Heart left ventricle (tissue), 16 donors: ENCODE measurements at places on chromosomes 12 and 14. TPM values are rescaled to one million over a fixed set of nuclear protein-coding genes. Genes with fewer than 3 reads are reported as not detected.

GRCh38 chr12:25992026-25992782, 33.7 kb downstream of the RASSF8 start:
- no peak for DNase-seq

DNA sequence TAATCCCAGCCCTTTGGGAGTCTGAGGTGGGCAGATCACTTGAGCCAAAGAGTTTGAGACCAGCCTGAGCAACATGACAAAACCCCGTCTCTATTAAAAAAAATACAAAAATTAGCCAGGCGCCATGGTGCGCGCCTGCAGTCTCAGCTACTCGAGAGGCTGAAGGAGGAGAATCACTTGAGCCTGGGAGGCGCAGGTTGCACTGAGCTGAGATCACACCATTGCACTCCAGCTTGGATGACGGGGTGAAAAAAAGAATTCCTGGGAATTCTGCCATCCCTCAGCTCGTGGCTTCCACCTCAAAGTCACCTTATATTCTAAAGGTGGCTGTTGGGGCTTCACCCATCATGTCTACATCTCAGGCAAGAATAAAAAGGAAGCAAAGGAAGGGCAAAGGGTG, 12.9 kb downstream of the BCL2L14 start:
- no peak for DNase-seq

- DNase-seq: no peak
Observed at GRCh38 chr14:101737414-101738339, 23.8 kb upstream of the PPP2R5C start.

GRCh38 chr14:103398427-103399195, 13.4 kb downstream of the MARK3 start:
- DNase-seq: no peak

FOXJ2 gene
- 25.2 TPM for total RNA-seq

SERPINA3 gene
- 54.0 TPM for total RNA-seq

DNA sequence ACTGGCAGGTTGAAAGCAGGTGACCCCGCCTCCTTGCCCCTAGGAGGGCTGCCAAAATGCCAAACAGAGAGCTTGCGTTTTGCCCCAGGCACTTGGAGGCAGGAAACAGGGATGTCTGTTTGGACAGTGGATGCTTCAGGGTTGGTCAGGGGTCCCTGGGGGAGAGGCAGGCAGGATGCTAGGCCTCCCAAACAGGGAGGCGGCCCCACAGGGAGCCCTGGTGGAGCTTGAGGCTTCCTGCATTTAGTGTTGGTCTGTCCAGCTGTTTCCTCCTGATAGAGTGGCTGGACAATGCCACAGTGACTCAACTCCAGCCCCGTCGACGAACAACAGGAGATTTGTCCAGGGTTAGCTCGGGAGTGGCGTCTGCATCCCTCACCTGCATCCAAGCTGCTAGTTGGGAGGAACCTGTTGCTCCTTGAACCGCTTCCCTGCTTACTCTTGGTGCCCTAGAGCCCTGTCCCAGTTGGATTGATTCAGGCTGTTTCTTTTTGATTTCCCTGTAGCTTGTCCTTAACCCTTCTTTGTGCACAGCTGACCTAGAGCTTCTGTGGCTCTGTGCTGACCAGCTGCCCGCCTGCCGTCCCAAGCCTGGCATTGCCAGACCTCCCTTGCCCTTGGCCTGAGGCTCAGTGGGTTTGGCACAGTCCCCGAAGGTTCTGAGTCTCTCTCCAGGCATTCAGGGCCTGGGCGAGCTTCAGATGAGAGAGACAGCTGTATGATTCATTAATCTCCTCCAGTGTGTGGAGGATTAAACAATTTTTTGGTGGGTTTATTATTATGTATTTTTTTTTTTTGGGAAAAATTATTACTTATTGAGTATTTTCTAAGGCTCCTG, 45.9 kb downstream of the TSPAN9 start:
- peak; percentile 78 for DNase-seq

- DNase-seq: no peak
Observed at GRCh38 chr12:75779891-75780496, 251.6 kb downstream of the PHLDA1 start.

- DNase-seq: no peak
Observed at GRCh38 chr12:109926488-109927210, 26.6 kb downstream of the TCHP start.

- DNase-seq: peak; percentile 48
Observed at GRCh38 chr12:2336409-2336829, 283.6 kb downstream of the CACNA1C start.

DNA sequence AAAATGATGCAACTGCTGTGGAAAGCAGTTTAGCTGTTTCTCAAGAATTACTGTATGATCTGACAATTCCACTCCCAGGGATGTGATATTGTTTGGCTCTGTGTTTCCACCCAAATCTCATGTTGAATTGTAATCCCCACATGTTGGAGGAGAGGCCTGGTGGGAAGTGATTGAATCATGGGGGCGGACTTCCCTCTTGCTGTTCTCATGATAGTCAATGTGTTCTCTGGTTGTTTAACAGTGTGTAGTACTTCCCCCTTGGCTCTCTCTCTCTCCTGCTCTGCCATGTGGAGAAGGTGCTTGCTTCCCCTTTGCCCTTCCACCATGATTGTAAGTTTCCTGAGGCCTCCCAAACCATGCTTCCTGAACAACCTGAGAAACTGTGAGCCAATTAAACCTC, 93.4 kb upstream of the CPM start:
- DNase-seq: no peak

DNA sequence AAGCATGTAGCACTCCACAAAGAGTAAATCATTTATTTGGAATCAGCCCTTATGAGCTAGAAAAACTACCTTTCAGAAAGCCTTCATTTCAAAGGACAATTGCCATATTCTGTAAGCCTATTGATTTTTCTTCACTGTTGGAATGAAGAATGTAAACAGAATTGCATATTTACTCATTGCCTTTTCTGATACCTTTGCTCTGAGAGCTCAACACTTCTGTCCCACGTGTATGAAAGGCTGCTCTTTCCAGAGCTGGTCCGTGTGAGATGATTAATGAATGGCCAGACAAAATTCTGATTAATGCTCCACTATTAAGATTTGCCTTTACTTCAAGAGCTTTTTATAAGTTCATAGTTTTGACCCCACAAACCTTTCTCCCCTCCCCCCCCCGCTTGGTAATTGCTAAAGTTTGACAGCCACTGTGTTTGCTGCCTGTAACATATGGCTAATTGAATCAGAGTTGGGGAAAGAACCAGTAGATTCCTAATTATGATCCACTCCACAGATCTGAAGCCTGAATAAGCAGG, 63.0 kb upstream of the PLEKHA5 start:
- DNase-seq: no peak

DNA sequence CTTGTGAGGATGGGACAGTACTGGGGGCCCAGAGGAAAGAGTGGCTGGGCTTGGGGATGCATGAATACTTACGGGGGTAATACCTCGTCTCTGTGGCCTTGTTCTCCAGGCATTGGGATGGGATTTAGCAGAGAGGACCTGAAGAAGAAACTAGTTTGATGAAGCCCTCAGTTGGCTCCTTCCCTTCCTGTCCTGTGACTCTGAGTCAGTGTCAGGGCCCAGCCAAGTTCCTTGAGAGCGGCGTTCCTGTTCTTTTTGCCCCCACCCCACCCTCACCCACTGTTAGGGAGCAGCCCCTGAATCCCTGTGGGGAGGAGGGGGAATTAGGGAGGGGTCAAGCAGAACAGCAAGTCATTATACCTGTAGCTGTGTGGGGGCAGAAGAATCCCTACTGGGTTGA, 5.2 kb upstream of the LRP1-AS start:
- peak; percentile 61 for DNase-seq

KCNK10 gene
- 0.31 TPM for total RNA-seq

RNASE1 gene
- 654 TPM for total RNA-seq

RNASE4 gene
- 8.1 TPM for total RNA-seq

GRCh38 chr14:76063327-76063726, 77.8 kb downstream of the IFT43 start:
- no peak for DNase-seq

MAP1LC3B2 gene
- total RNA-seq: 1.8 TPM

- no peak for DNase-seq
Observed at GRCh38 chr12:74401966-74402365, 135.7 kb upstream of the ATXN7L3B start.

DNA sequence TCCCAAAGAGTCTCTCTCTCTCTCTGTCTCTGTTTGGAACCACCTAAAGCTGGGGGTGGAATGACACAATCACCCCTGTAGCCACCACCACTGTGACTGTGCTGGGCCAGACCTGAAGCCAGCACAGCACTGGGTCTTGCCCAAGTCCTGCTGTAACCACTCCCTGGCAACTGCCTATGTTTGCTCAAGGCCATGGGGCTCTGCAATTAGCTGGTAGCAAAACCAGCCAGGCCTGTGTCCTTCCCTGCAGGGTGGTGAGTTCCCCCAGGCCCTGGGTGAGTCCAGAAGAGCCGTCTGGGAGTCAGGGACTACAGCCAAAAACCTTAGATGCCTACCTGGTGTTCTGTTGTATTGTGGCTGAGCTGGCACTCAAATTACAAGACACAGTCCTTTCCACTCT, 50.8 kb downstream of the DGLUCY start:
- DNase-seq: peak; percentile 63

- DNase-seq: no peak
Observed at GRCh38 chr14:97106166-97106565, 309.0 kb downstream of the VRK1 start.

ACSS3 gene
- 26.5 TPM for total RNA-seq

DNA sequence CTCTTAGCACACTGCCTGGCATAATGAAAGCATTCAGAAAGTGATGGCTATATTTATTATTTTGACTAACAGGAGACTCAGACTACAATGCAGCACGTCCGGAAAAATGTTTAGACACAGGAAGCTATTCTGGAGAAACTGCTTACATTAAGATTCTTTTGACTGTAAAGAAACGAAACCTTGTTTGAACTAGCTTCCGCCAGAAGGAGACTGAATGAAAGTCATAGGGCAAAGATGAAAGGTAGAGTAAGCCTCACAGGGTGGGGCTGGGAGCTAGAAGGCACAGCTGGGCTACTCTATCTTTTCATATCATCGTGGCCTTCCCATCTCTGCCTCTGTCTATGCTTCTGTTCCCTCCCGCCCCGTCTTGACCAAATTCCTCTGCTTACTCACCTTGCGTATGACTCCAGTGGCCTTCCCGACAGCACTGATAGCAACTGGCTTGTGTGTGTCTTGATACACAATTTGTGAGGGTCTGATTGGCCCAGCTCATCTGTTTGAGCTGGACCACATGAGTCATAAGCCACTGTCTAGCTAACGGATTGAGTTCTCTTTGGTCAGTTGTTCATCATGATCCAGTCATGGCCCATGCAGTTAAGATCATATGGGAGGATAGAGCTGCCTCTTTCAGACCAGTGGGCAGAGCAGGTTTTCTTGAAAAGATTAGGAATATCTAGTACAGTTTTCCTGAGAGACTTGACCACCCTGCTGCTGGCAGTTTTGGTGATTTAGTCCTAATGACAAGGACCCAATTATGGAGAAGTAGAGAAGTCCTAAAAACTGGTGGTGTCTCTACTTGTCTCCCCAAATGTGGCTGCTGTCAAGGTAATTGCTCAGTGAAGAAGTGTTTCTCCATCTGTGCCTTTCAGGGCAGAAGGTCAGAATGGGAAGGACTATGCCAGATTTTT, 151.5 kb upstream of the SLC38A2 start:
- DNase-seq: peak; percentile 39

- no peak for DNase-seq
Observed at GRCh38 chr12:65631621-65632111, 192.6 kb upstream of the HMGA2 start.

GRCh38 chr14:41362139-41362538, 244.5 kb upstream of the LRFN5 start:
- no peak for DNase-seq

- no peak for DNase-seq
Observed at GRCh38 chr12:43306066-43306465, 245.9 kb downstream of the ADAMTS20 start.

DNA sequence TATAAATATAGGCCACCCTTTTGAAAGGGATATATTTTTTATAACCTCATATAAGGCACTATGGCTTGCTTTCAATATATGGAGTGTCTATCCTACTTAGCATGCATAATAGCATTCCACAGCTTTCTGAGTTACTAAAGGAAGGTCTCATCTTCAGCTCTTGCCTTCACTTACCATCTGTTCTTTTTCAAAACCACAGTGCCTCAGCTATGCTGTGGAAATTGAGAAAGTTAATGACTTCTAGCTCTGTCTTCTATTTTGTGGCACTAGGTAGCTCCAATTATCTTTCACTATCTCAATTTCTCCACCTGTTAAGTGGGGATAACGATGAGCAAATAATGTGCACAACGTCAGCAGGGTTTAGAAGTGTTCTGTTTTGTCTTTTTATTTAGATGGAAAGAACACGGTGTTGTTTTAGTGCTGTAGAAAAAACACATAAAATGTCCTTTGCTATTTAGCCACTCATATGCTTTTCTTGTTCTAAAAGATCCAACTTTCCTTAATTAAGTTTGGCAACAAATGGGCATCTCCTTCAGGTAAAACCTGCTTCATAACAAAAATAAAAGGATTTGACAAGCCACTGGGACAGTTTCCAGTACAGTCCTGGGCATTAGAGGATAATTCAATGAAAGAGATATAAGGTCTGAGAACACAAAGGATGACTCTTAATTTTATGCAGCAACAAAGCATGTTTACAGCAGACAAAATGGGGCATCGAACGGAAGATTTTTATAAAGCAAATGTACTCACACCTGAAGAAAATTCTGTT, 462.0 kb upstream of the SYT1 start:
- DNase-seq: no peak

GRCh38 chr14:71682337-71682736, 249.9 kb upstream of the RGS6 start:
- no peak for DNase-seq

- no peak for DNase-seq
Observed at GRCh38 chr12:85843606-85844310, 7.5 kb upstream of the RASSF9 start.

DNA sequence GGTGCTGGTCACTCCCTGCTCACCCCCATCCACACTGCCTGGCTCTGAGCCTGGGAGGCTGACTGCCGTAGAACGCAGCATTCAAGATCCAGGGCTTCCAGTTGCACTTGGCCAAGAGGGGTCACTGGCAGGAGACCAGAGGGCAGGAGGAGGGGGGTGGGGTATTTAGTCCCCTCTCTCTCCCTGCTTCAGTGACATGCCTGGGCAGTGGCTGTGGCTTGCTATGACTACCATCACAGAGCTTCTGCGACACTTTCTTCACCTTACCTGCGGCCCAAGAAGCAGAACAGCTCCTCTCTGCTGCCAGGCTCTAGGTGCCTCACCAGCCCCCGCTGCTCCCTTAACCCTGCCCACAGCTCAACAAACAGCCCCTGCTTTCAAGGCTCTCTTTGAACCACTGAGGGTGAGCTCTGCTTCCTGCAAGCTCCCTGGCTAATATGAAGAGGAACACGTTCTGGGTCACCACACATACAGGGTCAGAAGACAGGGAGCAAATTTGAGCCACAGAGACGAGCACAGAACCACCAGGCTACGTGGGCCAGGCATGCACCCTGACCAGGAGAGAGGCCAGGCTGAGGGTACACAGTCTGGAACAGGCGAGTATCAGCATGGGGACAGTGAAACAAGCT, 55.7 kb downstream of the ITPK1 start:
- DNase-seq: no peak

- DNase-seq: no peak
Observed at GRCh38 chr12:23350808-23351207, 598.7 kb downstream of the SOX5 start.

CLEC2A gene
- total RNA-seq: not detected

ZDHHC22 gene
- total RNA-seq: not detected
